ENCODE measurements at places on chromosomes 13 and 19.

GRCh38 chr19:18992696-18993095 lies 40.6 kb downstream of the SUGP2 start:
- no peak for DNase-seq

GRCh38 chr13:94674609-94675348 lies 37.6 kb downstream of the SOX21 start:
- peak; percentile 17 for DNase-seq

- DNase-seq: peak; percentile 64
These were observed 38.6 kb upstream of the SEMA6B start for GRCh38 chr19:4597975-4598671.

GRCh38 chr19:17948931-17949930 lies 16.4 kb downstream of the CCDC124 start:
- DNase-seq: no peak

- no peak for DNase-seq
These were observed 2.0 kb downstream of the ZNF416 start for GRCh38 chr19:57576661-57577060.

DNA sequence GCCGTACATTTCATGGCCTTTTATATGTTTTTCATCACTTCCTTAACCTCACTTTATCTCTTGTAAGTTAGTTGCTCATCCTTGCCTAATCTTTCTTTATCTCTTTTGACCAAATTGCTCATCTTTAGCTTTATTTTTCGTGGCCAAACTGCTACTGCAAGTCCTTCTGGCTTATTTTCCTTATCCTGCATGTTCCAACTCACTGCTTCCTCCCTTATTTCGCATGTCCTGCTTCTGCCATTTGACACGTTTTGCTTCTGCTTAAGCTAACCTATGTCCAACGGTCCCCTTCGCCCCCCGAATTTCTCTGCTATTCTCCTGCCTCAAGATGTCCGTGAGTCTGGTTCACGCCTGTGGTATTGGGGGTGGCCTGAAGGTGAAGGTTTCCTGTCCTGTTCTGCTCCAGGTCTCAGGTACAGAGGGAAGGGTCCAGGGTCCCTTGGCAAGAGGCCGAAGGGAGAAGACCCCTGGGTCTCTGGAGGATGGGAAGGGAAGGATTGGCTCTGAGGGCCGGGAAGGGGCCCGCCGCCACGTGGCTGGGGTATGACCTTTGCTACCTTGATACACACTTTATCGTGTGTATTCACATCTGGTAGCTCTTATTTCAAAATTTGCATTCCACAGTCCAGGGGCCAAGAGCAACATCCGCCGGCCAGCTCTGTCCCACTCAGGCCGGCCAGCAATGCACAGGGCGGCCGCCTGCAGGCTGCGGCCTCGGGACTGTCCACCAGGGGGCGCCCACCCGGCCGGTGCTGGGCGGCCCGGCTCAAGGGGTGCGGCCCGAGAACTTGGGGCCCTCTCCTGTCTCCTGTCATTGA lies 2.9 kb upstream of the C19orf85 start:
- DNase-seq: peak; percentile 64

GRCh38 chr19:21434967-21435544 lies 38.1 kb downstream of the ZNF493 start:
- no peak for DNase-seq

- DNase-seq: no peak
These were observed 14.6 kb downstream of the NLRP8 start for GRCh38 chr19:55962186-55962585.

DNA sequence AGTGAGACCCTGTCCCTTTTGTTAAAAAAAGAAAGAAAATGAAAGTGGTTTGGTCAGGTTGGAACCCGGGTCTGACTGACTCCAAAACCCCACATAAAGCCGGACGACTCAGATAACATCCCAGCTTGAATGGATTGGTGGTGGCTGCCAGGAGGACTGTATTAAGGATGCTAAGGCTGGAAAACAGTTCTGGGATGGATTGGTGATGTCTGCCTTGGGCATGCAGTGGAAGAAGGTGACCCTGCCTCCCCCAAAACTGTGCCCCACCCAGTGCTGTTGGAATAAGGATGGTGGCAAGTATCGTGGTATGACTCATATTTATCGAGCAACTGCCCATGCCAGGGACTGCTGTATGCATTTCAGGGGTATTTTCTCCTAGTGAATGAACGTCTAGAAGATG lies 18.5 kb upstream of the COLGALT1 start:
- DNase-seq: no peak

DNA sequence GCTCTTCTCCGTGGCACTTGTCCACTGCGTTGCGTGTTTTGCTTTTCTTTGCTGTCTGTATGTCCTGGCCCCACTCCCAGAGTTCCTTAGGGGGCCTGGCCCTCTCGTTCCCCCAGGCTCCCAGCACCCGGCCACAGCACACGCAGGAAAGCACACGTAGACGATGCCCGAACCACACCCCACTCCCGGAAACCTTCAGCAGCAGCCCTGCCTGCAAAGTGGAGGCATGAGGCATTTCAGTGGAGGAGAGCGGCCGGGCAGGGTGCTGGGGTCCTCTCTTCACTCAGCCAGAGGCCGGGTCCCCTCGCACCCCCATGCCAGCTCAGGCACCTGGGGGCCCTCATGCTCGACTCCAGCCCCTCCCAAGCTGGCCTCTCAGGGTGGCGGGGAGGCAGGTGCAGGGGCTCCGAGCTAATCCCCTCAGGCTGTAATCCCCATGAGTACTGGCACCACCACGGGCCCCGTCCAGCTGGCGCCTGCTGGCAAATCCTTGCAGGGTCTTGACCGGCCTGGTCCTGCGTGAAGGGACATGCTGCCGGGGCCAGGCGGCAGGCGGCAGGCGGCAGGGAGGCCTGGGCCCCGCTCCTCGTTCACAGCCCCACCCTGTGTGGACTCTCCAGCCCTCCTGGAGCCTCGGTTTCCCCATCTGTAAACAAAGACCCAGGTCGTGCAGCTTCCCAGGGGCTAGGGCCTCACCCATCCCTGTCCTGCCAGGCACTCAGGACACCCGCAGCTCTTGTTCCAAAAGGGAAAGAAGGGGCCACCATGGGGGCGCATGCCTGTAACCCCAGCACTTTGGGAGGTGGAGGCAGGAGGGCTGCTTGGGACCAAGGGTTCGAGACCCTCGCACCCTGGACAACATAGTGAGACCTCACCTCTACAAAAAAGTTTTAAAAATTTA lies 7.0 kb downstream of the PIP5K1C start:
- DNase-seq: no peak

DNA sequence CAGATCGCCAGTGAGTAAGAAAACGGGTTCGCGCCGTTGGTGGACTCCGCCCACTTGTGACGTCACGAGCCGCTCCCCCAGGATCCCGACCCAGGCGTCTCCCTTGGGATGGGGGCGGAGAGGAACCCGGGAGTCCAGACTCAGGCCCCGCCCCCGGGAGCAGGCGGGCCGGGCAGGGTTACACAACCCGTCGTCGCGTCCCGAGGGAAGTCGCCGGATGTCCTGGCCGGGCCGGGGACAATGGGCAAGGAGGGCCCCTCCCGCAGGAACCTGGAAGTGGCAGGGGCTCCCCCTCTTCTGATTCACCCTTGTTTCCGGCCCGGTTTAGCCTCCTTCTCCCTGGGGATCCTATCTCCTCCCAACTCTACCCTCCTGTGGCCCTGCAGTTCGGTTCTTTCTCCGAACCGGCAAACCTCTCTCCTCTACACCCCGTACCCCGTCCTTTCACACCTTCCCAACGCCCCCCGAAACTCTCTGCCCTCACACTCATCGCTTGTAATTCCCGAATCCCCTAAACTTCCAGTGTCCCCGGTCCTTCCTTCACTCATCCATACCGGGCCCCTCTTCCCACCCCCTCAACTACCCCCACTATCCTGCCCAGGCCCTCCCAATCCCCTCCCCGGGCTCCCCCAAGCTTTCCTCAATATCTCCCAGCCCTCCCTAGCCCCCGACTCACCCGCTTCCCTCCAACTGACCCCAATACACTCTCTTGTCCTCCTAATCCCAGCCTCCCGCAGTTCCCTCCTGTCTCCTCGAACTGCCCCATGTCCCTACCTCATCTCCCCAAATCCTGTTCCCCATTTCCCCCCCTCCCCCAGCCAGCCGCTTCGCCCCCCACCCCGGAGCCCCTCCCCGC lies 20.0 kb upstream of the ERCC1 start:
- DNase-seq: peak; percentile 94

GRCh38 chr19:35034005-35034502 lies 3.8 kb downstream of the SCN1B start:
- DNase-seq: no peak

GRCh38 chr13:77425705-77426104 lies 98.8 kb upstream of the MYCBP2 start:
- DNase-seq: no peak

GRCh38 chr19:18815673-18816072 lies 16.1 kb upstream of the UPF1 start:
- no peak for DNase-seq

- DNase-seq: no peak
These were observed 2.4 kb downstream of the LNX2 start for GRCh38 chr13:27617881-27618321.

- no peak for DNase-seq
These were observed 76.2 kb downstream of the COL4A1 start for GRCh38 chr13:110230661-110231347.

GRCh38 chr13:45873491-45874325 lies 22.2 kb upstream of the SIAH3 start:
- no peak for DNase-seq

- DNase-seq: no peak
These were observed 513.6 kb downstream of the IRS2 start for GRCh38 chr13:109272595-109273325.

- no peak for DNase-seq
These were observed 823.5 kb downstream of the GPC5 start for GRCh38 chr13:92221916-92222315.

DNA sequence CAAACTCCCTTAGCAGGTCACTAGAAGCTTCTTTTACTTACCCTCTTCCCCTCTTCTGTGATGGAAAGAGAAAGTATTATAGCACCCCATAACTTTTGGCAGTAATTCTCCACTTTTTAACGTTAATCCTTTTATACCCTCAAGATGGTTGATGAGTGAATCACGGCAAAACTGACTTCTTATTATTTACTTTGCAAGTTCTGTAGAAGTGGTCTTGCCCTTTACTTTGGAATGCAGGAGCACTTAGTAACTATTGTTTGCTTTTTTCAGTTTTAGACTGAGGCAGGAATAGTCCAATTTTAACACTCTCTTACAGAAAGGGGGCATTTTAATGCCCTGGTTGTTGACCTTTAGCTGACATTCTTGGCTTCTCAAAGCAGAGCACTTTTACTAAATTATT lies 260.1 kb downstream of the LMO7 start:
- no peak for DNase-seq

- DNase-seq: no peak
These were observed 33.8 kb downstream of the KLF2 start for GRCh38 chr19:16358456-16358855.

- DNase-seq: no peak
These were observed 112.5 kb downstream of the DACH1 start for GRCh38 chr13:71754407-71754974.

- peak; percentile 13 for DNase-seq
These were observed 95.9 kb downstream of the AKAP11 start for GRCh38 chr13:42367831-42368230.

GRCh38 chr13:35210261-35210660 lies 266.2 kb downstream of the MAB21L1 start:
- no peak for DNase-seq

- DNase-seq: no peak
These were observed 24.3 kb downstream of the RCBTB1 start for GRCh38 chr13:49561062-49561410.

GRCh38 chr13:31957772-31958171 lies 73.8 kb upstream of the FRY start:
- DNase-seq: peak; percentile 85

DNA sequence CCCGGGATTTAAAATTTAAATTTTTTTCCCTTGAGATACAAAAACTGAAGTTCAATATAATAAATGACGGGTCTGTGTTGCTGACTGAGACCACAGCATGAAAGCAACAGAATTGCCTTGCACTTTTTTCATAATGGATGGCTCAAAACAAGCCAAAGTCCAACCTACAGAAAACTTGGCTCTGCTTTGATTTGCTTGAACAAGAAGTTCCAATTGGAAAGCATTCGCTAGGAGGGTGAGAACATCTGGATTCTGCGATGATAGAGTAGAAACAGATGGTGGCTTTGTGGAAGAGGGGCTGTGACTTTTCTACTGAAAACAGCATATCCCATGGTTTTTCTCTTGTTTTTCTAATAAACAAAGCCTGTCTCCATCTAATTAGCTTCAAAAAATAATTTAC lies 46.4 kb downstream of the THSD1 start:
- DNase-seq: no peak

DNA sequence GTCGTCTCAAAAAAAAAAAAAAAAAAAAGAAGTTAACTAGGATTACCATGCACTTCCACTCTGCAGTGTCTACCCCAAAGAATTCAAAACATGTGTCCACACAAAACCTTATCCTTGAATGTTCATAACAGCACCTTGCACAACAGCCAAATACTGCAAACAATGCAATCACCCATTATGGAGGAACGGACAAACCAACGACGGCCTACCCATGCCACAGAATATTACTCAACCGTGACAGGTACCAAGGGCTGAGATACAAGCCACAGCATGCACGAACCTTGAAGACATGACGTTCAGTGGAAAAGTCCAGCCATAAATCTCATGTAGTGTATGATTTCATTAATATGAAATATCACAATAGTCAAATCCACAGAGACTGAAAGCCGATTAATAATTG lies 3.0 kb upstream of the SHISA7 start:
- no peak for DNase-seq

- DNase-seq: no peak
These were observed 19.5 kb downstream of the ADGRE2 start for GRCh38 chr19:14758816-14759215.

GRCh38 chr13:92573467-92574057 lies 653.0 kb upstream of the GPC6 start:
- DNase-seq: no peak

DNA sequence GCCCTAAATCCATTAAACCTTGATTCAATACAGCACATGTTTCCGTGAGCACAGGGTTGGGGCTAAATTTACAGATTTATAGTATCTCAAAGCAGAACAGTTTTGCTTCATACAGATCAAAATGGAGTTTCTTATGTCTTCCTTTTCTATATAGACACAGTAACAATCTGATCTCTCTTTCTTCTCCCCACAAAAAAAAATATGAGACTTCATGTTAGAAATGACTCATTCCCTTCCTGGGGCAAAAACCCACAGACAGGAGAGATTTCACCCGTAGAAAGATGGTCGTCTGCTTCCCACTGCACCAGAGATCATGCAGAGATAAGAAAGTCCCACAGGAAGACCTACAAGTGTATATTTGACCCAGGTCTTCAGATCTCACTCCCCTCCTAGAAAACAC lies 7.7 kb upstream of the ZNF611 start:
- DNase-seq: no peak

GRCh38 chr19:47430041-47430802 lies 10.9 kb upstream of the MEIS3 start:
- DNase-seq: peak; percentile 21

- DNase-seq: no peak
These were observed 9.8 kb downstream of the JOSD2 start for GRCh38 chr19:50501186-50501567.
